SK-N-SH (cell line): ENCODE measurements at places on chromosomes 1 and 21. TPM values are rescaled to one million over a fixed set of nuclear protein-coding genes. Genes with fewer than 3 reads are reported as not detected.
A peak's percentile ranks its signal among the peaks of the same experiment; 100 is the strongest.

DNA sequence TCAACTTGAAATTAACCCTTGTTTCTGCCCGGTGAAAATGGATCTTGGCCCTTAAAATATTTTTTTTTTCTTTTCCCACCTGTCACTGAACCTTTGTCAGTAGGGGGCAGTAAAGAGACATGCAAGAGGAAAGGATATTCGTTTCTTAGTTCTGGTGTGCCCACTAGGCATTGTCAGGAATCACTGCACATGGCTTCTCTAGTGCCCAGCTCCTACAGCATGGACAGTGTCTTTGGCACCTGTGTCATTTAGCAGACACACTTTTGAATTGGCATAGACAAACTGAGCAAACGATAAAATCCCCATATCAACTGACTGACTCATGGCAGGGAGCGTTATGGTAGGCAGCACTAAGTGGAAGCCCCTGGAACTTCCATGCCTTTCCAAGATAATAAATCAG, 1048.1 kb downstream of the BRINP3 start:
- peak; percentile 7 for DNase-seq

The CYP4A11 gene
- not detected in 2 replicates for polyA plus RNA-seq

DNA sequence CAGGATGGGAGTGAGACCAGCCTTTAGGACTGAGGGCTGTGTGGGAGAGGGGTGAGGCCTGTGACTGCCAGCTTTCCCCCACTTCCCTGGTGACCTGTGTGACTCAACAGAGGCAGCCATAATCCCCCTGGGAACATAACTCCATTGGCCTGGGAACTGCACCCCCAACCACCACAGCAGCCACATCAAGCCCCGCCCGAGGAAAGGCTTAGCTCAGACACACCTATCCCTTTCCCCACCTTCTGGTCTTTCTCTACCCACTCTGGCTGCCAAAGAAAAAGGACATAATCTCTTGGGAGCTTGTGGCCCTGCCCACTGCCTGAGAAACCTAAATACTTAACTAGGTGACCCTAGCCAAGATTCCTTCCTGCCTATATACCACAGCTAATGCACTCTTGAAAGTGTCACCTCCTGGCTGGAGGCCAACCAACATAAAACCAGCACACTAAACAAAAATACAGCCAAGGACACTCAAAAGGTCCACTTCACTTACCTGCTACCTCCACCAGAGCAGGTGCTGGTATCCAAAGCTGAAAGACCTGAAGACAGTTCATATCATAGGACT, 406.6 kb upstream of the CAMK1G start:
- DNase-seq, result no peak

The DYNLT5 gene
- not detected in 2 replicates for polyA plus RNA-seq

- DNase-seq, result no peak
Observed at GRCh38 chr1:91872559-91873081, 13.3 kb downstream of the TGFBR3 start.

The SGIP1 gene
- 15.5 and 22.1 TPM in 2 replicates for polyA plus RNA-seq

GRCh38 chr1:184940226-184940625, 34.1 kb downstream of the NIBAN1 start:
- DNase-seq, result no peak

DNA sequence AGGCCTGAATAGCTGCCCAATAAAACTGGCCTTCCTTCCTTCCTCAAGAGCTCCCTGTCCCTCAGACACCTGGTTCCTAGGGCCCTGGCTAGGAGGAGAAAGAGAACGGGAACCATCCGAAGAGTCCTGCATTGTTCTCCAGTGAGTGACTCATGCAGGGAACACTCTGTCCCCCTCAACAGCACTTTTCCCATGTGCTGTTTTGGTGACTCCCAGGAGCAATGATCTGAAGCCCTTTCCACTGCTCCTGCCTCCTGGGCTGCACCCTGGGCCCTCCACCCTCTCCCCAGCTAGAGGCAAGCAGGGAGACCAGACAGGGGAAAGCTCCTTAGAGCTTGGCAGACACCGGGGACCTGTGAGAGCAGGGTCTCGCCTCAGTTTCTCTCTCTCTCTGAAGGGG, 18.9 kb downstream of the TNNT2 start:
- no peak for DNase-seq

DNA sequence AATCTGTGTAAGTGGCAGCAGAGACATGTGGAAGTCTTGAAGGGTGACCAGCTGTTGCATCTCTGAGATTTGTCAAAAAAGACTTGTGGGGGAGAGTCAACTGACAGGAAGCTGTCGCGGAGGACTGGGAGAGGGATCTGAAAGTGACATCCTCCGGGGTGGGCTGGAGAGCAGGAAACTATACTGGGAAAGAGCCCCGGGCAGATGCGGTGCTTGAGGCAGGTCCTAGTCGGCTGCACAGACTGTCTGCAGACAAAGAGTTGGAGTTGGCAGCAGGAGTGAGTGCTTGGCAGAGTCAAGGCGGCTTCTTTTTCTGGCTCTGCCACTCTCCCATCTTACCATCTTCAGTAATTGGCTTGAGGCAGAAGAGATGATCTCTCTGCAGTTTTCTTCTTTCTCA, 294.0 kb upstream of the C1orf87 start:
- DNase-seq, result no peak

GRCh38 chr1:38059635-38060250, 13.2 kb upstream of the POU3F1 start:
- no peak for DNase-seq

DNA sequence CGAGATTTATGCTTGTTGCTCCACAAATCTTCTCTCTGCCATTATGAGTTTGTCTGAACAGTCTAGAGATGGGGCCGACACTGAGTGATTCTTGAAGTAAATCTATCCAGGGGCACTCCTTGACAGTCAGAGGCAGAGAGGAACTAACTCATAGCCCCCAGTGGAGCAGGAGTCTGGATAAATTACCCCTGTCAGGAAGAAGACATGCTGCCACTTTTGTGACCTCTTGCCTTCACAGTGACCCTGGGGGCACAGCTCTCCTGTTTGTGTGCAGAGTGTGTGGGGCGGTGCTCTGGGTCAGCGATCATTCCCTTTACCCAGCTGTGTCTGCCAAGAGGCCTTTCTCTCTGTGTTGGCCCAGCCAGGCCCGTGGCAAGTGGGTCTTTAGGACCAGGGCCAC, 29.5 kb downstream of the PEX14 start:
- DNase-seq, result no peak

DNA sequence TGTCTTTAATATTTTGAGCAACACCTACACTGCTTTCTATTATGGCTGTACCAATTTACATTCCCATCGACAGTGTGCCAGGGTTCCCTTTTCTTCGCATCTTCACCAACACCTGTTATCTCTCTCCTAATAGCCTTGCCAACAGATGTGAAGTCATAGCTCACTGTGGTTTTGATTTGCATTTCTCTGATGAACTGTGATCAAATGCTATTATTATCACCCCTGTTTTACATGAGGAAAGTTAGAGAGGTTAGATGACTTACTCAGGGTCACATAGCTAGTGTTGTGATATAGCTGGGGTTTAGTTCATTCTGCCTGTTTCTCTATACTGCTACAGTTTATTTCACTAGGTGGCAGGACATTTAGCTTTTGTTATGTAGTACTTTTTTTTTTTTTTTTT, 204.1 kb downstream of the FMN2 start:
- no peak for DNase-seq

DNA sequence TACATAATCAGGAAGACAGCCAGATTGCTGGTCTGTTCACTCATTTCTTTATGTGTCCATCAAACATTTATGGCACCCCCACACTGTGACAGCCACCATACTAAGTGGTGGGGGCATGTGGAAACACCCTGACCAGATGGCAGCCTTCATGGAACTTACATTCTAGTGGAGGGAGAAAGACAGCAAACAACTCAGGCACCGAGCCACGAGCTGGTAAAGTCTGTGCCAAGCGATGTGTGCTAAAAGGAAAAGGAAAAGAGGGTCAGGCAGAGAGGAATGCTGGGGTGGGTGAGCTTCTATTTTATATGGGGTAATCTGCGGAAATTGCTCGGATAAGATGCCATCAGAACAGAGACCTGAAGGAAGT, 33.2 kb upstream of the CD2 start:
- DNase-seq, result no peak

DNA sequence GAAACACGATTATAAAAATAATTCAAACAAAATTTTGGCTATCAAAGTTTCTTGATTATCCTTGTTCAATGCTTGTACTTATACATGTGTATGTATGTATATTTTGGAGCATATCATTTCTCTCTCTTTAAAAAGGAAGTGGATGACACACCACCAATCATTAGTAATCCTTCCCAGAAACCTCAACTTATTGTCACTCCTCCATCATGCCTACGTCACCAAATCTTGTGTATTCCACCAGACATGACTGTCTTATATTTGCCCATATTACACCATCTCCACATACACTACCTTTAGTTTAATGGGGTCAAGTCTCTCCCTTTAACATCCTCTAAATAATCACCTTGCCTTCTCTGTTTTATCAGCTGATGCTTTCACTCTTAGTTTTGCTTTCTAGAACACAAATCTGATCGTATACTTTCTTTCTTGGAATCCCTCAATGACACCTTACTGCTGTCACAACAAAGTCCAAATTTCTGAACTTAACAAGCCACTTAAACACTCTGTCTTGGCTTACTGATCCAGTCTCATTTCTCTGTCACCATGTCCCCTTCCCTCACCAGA, 124.0 kb downstream of the BRINP3 start:
- DNase-seq, result no peak

The LEFTY1 gene
- 0.05 and 0.07 TPM in 2 replicates for polyA plus RNA-seq

DNA sequence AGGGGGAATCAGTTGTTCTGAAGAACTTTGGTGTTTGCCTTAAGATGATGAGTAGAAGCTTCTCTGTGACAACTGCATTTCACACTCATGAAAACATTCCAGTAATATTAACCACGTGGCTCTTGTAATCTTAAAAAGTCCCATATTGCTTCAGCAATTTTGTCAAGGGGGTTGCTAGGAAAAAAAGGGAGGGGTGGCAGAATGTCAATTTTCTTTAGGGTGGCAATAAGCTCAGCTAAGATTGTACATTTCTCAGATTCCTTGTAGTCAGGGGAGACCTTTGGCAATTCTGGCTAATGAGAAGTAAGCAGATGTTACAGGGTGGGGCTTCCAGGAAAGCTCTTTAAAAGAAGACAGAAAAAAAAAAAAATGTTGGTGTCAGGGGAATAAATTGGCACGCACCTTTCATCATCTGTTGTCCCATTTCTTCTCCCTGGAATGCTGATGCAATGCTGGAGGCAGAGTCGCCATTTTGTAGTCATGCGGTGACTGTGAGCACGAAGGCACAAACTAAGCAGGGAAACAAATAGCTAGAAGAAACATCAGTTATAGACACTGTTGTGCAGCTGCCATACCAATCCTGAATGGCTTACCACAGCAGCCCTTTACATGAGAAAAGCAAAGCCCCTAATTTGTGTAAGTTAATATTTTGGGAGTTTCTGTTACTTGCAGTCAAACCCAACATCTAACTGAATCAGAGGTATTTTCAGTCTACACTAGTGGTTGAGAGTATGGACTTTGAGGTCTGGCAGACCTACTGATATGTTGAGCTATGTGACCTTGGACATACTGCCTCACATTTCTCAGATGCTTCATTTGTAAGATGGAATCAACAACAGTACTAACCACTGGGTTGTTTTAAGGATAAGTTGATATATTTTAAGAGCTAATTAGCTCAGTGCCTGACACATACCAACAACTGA, 56.1 kb upstream of the MRPS6 start:
- no peak for DNase-seq

DNA sequence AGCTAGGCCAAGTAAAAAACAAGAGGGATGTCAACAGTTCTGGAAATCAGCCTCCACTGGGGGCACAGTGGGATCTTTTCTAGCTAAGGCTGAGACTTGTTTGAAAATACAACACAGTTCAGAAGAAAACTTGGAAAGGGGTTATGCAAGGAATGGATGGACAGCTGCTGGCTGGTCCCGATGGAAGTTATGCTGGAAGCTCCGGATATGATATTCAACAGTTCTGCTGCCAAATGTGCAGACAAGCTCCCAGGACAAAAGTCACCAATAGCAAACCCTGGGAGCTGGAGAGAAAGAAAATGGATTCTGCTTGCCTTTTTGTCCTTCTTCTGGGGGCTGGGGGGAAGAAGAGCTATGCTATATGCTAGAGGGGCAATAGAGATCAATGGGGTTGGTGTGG, 14.3 kb downstream of the LMX1A start:
- DNase-seq, result no peak

DNA sequence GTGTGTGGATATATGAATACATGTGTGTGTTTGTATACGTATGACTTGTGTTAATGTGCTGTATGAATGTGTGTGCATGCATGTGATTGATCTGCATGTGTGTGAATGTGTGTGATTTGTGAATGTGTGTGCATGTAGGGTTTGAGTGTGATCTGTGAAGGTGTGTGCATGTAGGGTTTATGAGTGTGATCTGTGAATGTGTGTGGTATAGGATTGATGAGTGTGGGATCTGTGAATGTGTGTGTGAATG, 88.2 kb downstream of the STUM start:
- no peak for DNase-seq

The KRTAP8-1 gene
- polyA plus RNA-seq, result not detected in 2 replicates

The C1QB gene
- not detected in 2 replicates for polyA plus RNA-seq

DNA sequence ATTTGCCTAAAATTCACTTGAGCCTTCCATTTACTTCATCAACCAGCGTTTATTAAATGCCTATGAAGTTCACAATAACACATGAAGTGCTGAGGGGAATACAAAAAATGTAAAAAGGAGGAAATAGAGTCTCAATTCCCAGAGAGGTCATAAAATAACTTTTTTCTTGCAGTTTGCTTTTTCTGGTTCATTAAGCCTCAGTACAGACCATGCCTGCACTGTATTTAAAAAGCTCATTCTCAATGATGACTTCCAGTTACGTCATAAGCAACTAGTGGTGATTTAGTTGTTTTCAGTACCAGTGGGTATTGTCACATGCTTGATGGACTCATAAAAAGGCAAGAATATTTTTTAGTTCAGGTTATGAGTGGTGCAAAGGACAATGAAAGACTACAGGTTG, 160.1 kb upstream of the UBE2U start:
- DNase-seq, result no peak

The NBPF3 gene
- polyA plus RNA-seq, result 6.4 and 8.7 TPM in 2 replicates

The PMVK gene
- 50.7 and 59.6 TPM in 2 replicates for polyA plus RNA-seq

GRCh38 chr1:18198260-18198659, 90.7 kb downstream of the IGSF21 start:
- peak; percentile 40 for DNase-seq

DNA sequence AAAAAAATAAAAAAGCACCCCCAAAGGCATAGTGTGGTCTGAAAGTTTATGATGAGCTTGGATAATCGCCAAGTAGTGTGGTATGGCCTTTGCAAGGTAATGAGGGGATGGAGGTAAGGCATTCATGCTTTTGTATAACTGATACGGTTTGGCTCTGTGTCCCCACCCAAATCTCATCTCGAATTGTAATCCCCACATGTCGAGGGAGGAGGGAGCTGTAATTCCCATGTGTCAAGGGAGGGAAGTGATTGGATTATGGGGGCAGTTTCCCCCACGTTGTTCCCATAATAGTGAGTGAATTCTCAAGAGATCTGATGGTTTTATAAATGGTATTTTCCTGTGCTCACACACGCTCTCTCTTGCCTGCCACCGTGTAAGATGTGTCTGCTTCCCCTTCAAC, 215.5 kb downstream of the NFIA start:
- no peak for DNase-seq

The PCAT6 gene
- polyA plus RNA-seq, result 5.1 and 6.9 TPM in 2 replicates
